ENCODE measurements at places on chromosomes 12 and 14.

DNA sequence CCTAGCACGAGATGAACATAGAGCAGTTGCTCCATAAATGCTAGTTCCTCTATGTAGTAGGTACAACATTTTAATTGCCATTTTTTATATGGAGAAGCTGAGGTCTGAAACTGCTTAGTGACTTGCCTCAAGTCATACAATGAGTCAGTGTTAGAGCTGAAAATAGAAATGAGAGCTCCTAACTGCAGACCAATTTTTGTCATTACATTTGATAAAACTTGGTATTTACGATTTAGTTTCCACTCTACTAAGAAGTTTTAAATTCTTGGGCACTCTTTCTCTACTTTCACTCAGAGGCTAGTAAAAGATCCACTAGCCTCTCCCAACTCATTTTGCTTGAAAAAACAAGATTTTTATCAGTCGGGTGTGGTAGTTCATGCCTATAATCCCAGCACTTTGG is 8.1 kb upstream of the TMED10 start:
- no peak for DNase-seq

- peak; percentile 86 for DNase-seq
Observed at GRCh38 chr14:68147303-68147702, 327.7 kb downstream of the RAD51B start.

- peak; percentile 37 for DNase-seq
Observed at GRCh38 chr14:104295681-104296387, 157.4 kb downstream of the KIF26A start.

DNA sequence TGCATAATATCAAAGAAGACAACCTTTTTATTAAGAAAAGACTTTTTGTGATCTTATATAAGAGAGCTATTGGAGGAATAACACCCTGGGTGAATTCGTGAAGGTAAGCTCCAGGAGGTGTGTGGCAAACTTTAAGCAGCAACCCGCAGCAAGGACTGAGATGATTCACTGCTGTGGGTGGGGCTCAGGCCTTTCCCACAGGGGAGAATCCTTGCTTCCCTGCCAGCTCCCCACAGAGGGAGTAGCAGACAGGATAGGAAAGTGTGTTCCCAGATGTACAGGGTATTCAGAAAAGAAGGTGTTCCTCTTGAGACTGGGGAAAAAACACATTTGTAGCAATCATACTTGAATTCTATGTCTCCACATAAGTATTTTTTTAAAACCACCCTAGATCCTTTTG is 9.2 kb downstream of the NDUFA12 start:
- DNase-seq = no peak

DNA sequence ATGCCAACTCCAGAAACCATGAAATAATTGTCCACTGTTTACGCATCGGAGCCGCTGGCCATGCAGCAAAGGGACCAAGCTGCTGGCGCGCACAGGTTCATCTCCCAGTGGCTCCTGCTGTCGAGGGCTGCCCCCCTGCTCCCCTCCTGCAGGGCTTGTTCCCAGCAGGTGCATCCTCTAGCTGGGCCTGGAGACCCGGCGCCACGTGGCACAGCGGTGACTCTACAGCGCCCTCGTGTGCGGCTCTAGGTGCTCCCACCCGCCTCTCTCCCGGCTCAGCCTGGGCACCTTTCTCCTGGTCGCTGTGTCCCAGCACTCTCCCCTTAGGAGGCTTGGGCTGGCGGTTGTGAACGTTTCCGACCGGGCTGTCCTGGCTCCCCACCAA is 37.5 kb upstream of the INF2 start:
- no peak for DNase-seq

- DNase-seq = no peak
Observed at GRCh38 chr12:22562036-22563028, 18.0 kb upstream of the C2CD5 start.

DNA sequence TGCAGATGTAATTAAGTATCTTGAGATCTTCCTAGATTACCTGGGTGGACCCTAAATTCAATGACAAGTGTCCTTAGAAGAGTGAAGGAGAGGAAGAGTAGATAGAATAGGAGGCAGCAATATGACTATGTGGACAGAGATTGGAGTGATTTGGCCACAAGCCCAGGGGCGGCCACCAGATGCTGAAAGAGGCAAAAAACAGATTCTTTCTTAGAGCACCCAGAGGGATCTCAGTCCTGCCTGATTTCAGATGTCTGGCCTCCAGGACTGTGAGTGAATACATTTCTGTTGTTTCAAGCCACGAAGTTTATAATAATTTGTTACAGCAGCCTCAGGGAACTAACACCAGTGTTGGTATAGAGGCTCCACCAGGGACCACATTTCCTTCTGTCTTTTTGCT is 67.3 kb downstream of the DACT1 start:
- DNase-seq = no peak

DNA sequence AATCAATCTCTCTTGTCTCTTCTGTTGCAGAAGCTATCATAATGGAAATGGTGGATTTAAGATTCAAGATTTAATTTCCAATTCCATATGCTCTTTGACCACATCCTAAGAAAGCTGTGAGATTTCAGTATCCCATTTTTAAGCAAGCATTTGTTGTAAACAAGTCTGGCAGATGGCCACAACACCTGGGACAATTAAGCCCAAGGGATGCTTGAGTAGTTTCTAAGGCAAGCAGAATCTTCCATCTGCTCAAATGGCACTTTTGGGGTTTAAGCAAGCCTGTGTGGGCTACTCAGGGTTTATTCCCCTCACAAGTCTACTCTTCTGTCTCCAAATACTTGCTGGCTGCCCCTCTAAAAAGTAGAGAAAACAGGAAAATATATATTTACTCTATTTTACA is 304.7 kb upstream of the SYT1 start:
- peak; percentile 91 for DNase-seq

- DNase-seq = no peak
Observed at GRCh38 chr14:105885561-105886320, 359.4 kb downstream of the TMEM121 start.

GRCh38 chr12:40646456-40646855 is 45.8 kb upstream of the CNTN1 start:
- DNase-seq = no peak

GRCh38 chr12:42936991-42937390 is 347.4 kb upstream of the PRICKLE1 start:
- no peak for DNase-seq

- no peak for DNase-seq
Observed at GRCh38 chr12:26770239-26771070, 62.5 kb downstream of the ITPR2 start.

DNA sequence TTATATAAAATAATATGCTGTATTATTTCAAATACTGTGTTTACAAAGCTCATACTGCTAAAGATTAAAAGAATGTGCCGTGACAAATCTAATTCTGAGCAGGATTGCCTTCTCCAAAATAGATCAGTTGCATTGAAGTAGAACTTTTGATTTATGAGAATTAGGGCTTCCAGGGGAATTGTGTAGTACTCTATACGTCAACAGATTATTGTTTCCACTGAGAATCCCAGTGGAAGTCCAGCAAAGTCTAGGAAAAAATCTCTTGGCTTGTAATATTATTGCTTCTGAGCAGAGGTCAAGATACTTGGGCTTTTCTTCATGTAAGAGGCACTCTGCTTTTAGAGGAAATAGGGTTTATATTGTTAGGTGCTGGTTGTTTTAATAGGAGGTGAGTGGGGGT is 133.9 kb downstream of the TRHDE start:
- DNase-seq = no peak

DNA sequence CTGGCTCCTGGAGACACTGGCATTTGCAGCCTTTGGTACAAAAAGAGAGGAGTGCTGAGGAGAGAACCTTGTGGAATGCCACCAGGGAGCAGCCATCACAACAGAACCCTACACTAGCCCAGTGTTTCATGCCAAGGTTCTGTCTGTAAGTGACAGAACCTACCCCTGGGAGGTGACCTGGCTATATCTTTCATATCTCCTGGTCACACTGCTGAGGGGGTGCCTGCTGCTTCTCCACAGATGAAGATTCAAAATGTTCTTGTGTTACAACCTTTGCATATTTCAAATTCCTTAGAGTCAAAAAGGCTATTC is 12.7 kb upstream of the EIF4B start:
- no peak for DNase-seq

DNA sequence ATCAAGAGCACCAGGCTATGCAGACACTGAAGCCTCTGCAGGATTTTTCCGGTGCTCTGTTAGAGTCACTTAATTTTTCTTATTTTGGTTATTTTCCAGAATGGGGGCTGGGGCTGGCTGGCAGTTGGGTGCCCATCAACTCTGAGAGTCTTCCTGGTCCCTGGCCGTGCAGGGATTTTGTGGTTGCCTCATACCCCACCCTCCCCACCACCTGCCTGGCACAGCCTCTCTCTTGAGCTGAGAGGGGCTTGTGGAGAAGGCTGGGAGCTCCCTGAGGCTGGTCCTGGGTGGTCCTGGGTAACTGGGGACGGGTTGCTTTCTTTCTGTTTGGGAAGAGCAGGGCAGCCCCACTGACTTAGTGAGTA is 23.3 kb downstream of the LRTM2 start:
- DNase-seq = no peak

- no peak for DNase-seq
Observed at GRCh38 chr12:68279227-68280054, 26.0 kb upstream of the IL22 start.

DNA sequence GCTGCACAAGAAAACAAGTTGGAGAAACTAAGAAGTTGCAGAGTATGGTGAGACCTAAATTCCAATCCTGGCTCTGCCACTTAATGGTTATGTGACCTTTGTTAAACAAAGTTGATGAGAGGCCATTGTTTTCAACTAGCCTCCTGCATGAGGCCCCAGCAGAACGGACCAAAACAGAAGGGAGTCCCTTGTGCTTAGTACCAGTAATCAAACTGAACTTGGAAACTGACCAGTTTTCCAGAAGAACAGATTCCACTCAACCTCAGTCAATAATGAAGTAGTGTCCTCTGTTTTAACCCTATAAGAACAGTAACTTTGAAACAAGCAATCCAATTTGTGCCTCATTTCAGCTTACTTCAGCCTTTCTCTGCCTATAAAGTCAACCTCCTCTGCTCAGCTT is 69.9 kb downstream of the C12orf56 start:
- DNase-seq = no peak

- DNase-seq = no peak
Observed at GRCh38 chr14:92960706-92961566, 38.0 kb downstream of the CHGA start.

GRCh38 chr12:67593041-67593440 is 55.5 kb upstream of the DYRK2 start:
- no peak for DNase-seq

DNA sequence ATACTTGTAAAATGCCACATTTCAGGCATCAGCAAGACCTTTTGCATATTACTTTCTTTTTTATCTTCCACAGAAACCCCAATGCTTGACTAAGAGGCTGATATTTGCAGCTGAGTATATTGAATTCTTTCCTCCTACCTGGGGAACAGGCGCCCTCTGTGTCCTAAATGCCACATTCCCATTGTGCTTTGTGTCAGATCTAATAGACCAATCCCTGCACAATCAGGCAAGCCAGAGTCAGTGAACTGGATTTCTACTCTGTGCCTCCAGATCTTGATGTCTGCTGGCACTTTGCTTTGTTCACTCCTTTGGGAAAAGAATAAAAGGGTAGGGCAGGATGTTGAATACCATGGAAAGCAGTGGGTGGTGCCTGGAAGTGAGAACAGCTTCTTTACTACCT is 22.4 kb upstream of the TAS2R42 start:
- DNase-seq = no peak

DNA sequence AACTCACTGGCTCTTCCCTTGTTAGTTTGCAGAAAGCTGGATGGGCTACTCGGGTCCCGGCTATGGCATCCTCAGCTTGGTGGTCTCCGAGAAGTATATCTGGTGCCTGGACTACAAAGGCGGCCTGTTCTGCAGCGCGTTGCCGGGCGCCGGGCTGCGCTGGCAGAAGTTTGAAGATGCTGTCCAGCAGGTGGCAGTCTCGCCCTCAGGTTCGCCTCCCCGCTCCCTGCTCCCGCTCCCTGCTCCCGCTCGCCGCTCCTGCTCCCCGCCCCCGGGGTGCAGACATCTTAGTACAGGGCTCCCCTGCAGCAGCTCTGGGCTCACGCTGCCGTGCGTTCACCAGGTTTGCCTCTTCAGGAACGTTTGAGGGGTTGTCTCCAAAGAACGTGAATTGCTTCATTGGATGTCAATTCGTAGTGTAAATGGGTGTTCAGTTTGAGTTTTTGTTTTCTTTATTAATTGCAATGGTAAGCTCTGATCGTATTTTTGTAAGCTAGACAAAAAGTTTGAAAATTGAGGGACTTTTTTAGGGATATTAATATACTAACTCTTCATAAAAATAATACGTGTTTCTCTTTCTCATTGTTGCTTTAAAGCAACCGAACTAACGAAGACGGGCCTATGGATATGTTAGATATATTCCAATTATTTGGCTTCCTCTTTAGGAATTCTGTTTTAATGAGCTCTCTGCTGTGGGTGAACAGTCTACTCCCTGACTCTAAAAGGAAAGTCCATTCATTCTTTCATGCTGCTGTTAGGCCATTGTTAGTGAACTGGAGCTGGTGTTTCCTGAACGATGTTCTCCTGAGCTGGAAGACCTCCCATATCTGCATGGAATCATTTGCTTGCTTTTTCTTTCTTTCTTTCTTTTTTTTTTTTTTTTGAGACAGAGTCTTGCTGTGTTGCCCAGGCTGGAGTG is 71.3 kb downstream of the ANKRD9 start:
- DNase-seq = peak; percentile 89

DNA sequence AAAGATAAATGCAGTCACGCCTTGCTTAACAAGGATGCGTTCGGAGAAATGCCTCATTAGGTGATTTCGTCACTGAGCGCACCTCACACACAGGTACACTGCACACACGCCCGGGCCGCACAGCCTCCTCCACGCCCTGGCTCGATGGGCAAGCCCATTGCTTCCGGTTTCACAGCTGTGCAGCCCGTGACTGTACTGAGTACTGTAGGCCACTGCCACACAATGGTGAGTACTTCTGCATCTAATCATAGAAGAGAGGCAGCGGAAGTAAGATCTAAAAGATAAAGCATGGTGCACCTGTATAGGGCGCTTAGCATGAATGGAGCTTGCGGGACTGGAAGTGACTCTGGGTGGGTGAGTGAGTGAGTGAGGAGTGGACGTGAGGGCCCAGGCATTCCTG is 4.3 kb downstream of the RIMBP2 start:
- DNase-seq = no peak

GRCh38 chr12:130117701-130118100 is 44.6 kb upstream of the FZD10 start:
- no peak for DNase-seq

DNA sequence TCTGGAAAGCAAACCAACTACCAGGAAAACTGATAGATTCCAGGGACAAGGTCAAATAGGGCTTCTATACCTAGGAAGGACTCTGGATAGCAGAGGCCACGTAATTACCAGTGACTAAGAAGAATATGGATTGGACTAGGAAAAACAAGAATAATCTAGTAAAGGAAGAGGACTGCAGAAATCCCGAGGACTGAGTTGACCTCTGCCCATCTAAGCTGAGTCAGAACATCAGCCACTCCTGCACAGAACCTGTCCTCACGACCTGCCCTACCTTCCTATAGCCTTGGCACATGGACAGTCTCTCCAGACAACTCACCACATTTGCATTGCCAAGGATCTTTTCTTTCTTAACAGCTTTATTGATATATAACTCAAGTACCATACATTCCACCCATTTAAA is 2.3 kb downstream of the OR6J1 start:
- no peak for DNase-seq
